ENCODE measurements at places on chromosomes 12 and 14. TPM values are rescaled to one million over a fixed set of nuclear protein-coding genes. Genes with fewer than 3 reads are reported as not detected.

The KERA gene
- 4.8 TPM for total RNA-seq

The TSPAN9 gene
- total RNA-seq = 34.3 TPM

- DNase-seq = no peak
These were observed 55.9 kb downstream of the KCNA5 start for GRCh38 chr12:5099591-5099990.

GRCh38 chr14:78593949-78594348 is 423.8 kb downstream of the NRXN3 start:
- no peak for DNase-seq

DNA sequence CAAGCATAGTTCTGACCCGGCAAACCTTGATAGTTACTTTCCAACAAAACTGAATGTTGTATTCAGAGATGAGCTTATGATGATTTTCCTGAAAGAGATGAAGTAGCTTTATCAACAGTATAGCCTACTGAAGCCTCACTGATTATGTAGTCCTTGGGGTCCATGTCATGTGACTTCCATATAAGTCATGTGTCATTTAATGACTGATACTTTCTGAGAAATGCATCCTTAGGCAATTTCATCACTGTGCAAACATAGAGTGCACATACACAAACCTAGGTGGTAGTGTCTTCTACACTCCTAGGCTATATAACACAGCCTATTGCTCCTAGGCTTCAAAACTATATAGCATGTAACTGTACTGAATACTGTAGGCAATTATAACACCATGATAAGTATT is 28.5 kb upstream of the TUBA1C start:
- DNase-seq = no peak

Data from skin of body (tissue), 3 donors.